ENCODE measurements at places on chromosomes 3 and 15.

GRCh38 chr3:153159771-153160397 lies 2.1 kb upstream of the RAP2B start:
- no peak for DNase-seq

DNA sequence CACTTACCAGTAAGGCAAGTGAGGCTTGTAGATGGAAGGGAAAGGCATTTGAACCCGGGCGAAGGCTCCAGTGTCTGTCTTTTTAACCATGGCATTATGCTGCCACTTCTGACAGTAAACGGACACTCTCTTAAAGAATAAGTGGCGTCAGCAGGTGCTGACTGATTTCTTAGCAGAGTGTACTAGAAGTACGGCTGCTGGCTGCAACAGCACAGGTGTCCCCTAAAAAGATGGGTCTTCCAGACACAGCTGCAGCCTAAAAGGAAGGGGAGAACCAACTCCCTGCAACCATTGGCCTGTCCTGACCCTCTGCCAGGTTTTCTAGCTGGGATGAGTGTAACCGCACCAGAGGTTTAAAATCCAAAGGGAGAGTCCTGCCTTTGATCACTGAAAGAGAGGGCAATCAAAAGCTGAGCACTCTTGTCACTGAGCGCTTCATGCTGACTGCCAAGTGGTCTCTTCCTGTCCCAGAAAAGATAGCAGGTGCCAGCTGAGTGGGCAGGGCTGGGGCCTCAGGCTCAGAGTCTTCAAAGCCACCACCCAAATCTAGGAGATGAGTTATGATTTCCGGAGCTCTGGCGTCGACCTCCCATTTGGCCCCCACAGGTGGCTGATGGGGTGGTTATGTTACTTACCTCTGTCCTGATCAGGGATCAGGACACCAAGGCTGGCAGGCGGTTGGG lies 255.8 kb downstream of the SLCO3A1 start:
- DNase-seq = no peak

DNA sequence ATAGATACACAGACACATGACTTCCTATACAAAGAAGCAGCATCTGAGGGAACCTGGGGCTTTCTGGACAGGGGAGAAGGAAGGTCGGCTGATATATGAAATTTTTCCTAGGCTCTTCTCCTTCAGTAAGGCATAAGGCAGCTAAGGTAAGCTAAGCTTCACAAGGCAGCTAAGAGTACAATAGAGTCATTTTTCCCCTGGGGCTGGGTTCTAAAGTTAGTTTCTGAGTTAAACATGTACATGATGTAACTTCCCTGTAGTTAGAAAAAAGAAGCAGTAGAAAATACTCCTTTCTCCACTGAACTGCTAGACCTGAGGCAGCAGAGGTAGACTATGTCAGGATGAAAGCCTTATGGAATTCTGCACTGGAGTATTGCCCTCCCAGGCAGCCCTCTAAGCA lies 109.6 kb downstream of the PLD1 start:
- DNase-seq = no peak

DNA sequence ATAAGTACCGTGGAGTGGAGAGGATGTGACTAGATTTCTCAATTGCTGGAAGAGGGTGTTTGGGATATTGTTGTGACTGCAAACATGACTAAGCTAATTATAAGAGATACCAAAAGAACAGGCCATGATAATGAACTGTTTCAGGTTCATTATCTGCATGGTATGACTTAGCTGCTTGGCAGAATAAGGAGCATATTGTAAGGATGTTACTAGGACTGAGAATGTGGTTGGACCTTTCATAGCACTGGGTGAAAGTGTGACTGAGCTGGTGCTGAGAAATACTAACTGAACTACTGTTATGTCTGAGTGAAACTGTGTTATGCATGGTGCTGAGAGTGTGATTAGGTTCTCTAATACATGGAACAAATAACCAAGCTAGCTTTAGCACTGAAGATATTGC lies 11.0 kb downstream of the SCN10A start:
- DNase-seq = no peak

DNA sequence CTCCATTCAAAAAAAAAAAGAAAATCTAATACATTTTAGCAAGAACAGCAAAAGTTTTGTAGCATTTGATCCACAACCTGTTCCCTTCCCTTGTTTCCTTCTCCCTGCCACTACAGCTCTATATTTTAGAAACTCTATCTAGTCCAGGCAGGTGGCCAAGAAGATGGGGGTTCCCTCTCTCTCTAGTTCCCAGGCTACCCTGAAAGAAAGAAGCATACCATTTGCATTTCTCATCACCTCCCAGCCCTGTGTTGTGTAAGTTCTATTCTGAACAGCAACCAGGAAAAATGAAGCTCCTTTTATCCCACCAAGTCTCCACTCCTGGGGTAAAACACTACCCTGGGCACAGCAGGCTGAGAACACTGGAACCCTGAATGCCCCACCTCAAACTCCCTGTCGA lies 100.0 kb downstream of the PCCB start:
- DNase-seq = no peak

- DNase-seq = no peak
These were observed 77.4 kb downstream of the RBPMS2 start for GRCh38 chr15:64697911-64698369.

DNA sequence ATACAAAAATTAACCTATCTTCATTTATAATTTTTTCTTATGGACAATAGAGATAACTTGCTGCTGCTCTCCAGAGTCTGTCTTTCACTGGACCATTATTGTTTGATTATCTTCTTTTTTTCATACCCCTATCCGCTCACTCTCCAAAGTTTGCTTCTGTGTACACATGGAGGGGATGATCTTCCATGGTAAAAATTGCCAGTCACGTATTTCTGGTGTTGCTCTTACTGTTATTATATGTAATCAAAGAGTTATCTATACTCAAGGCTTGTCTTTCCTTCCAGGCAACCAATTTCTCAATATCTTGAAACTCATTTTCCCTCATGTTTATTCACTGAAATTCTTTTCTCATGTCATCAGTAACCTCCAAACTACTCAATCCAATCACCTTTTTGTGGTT lies 817.8 kb upstream of the NECTIN3 start:
- DNase-seq = no peak

GRCh38 chr15:27414168-27414870 lies 443.3 kb downstream of the GABRG3 start:
- DNase-seq = no peak

DNA sequence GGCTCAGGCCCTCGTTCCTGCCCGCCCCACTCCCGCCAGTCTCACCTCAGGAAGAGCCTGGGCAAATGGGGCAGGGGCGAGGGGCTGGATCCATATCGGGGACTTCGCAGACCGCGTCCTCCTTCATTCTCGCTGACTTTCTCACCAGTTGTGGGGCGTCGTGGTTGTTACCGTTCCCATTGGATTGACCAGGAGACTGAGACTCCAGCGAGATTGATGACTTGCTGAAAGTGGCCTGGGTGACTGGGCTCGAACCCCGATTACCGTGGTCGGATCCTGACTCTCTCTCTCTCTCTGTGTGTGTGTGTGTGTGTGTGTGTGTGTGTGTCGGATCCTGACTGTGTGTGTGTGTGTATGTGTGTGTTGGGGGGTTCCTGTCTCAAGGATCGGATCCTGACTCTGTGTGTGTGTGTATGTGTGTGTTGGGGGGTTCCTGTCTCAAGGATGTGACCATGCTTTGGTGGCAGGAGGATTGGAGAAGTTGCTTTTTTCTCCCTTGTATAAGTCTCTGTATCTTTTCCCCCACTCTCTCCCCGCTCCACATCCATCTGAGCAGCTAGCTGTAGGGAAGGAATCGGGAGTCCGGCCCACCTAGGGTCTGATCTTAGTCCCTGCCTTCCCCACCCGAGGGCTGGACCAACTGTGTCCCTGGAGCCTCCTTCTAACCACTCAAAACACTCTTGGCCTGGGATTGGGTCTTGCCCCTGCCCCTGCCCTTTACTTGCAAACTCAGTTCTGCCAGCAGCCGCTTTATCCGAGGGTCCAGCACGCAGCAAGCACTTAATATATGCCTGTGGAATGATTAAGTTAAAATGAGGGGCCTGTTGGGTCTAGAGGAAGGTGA lies 603 bp downstream of the PLEKHO2 start:
- no peak for DNase-seq

DNA sequence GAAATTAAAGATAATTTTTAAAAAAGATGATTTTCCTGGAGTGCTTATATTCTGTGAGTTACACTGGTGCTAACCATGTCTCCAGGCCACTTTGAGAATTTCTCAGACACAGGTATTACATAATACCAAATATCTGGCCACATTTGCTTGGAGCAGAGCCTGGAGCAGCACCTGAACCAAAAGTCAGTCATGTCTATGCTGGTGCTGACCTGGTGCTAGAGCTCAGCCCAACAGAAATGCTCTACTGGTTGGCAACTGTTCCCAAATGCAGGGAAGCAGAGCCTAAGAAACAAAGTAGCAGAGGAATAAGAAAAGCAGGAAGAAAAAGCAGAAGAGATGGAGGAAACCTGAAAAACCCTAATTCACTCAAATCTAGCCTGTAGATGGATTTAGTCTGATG lies 135.7 kb upstream of the SLC7A14 start:
- no peak for DNase-seq

DNA sequence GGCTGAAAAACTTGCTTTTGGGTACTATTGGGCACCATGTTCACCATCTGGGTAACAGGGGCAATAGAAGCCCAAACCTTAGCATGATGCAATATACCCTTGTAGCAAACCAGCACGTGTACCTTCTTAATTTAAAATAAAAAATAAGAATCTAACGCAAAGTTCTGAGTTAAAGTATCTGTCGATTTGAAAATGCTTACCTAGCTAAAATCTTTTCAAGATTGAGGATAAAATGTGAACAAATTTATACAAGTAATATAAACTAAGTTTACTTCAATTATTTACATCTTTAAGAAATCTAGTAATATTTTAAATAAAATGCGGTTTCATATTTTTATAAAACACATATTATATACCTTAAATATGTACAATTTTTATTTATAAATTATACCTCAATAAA lies 38.1 kb upstream of the IGF2BP2 start:
- DNase-seq = no peak

- no peak for DNase-seq
These were observed 12.9 kb downstream of the OR5AC2 start for GRCh38 chr3:98099848-98100247.

- DNase-seq = no peak
These were observed 32.5 kb downstream of the BHLHE40 start for GRCh38 chr3:5011555-5012256.

Data from activated CD8-positive, alpha-beta memory T cell treated with anti-CD3 and anti-CD28 coated beads for 1 hour (primary cell).